NCI-H1930 (cell line): ENCODE measurements at places on chromosomes 5 and 9.

GRCh38 chr5:150550286-150550685 lies 42.4 kb downstream of the NDST1 start:
- no peak for DNase-seq

DNA sequence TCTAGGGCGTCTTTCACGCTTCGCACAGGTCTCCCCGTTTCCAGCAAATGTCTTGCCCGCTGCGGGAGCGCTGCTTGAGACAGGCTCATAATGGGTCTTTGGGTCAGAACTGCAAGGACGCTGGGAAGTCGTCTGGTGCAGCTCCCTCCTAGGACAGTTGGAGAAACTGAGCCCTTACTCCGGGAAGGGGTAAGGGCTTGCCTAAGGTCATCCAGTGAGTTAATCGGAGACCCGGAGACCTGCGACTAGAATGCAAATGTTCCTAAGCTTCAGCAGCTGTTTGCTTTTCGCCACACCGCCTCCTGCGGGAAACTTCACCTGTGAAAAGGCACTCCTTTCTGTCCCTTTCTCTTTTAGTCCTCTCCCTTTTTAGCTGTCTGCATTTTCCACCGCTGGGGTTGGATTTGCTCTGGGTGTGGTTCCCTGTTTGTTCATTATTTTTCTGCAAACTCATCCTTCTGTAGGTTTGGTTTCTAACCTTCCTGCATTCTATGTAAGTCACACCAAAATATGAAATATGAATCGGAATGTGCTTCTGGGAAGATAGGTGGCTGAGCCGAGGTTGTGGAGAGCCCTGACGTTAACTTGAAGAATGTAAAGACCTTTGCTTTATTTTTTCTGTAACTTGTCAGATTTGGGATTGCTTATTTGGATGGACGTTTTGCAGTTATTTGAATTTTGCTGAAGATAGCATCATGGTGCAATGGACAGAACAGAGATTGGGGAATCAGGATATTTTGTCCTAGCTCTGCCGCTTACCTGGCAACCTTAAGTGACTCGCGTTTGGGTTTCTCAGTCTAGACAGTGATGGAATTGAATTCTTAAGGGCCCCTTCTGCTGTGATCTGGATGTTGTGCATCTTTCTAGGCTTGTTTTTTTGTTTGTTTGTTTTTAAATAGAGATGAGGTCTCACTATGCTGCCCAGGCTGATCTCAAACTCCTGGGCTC lies 909 bp downstream of the SLC36A1 start:
- no peak for DNase-seq

DNA sequence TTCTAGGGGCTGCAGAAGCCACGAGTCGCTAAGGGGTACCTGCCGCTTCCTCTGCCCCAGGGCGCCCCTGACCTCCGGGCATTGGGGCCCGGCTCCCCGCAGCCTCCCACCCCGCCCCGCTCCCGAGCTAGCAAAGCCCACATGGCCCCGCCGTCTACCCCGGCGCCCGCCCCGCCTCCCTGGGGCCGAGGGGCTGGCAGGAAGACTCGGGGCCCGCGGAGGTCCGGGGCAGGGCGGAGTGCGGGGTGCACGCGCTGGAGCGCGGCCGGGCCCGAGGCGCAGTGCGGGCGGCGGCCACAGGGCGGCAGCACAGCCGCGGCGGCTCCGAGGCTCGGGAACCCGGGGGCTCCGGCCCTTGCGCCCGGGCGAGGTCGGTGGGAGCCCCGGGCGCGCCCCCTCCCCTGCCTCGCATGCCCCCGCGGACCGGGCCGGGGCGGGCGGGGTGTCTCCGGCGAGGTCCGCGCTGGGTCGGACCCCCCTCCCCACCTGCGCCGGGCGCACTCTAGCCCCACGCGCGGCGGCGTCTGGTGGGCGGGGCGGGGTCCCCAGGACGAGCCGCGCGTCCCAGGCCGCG lies 6.7 kb downstream of the NRARP start:
- DNase-seq = no peak

- no peak for DNase-seq
Measured at GRCh38 chr5:59537961-59538749, 355.4 kb downstream of the PDE4D start.

DNA sequence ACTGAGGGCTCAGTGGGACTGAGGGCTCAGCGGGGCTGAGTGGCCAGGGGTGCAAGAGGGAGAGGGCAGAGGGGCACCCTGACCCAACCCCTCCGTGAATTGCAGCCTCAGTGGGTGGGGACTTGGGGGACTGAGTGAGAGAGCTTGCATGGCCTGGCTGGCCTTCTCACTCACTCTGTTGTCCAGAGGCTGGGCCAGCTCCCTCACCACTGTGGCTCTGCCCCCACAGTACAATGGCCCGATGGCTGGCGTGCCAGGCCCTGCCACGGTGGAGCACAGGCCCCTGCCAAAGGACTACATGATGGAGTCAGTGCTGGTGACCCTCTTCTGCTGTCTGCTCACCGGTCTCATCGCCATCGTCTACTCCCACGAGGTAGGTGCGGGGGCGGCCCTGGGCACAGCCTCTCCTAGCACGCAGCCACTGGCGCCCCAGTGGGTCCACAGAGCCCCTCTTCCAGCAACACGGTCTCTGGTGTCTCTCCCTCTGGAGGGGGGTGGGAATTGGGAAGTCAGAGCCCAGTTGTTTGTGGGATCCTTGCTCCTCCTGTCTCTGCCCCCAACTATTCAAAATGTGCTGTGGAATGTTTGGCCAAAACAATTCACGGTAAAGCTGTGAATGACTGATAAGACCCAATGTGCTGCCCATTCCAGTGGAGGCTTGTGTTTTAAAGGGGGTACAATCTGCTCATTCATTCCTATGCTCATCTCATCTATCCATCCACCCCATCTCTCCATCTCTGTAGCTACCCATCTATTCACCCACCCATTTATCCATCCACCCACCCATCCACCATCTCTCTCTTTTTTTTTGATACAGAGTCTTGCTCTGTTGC lies 10.7 kb downstream of the PRRT1B start:
- DNase-seq = no peak

- DNase-seq = no peak
Measured at GRCh38 chr5:83294246-83294645, 177.3 kb upstream of the VCAN start.
